ENCODE measurements at places on chromosomes 7 and 10.

GRCh38 chr10:118729641-118730258, 25.0 kb downstream of the CACUL1 start:
- DNase-seq = no peak

DNA sequence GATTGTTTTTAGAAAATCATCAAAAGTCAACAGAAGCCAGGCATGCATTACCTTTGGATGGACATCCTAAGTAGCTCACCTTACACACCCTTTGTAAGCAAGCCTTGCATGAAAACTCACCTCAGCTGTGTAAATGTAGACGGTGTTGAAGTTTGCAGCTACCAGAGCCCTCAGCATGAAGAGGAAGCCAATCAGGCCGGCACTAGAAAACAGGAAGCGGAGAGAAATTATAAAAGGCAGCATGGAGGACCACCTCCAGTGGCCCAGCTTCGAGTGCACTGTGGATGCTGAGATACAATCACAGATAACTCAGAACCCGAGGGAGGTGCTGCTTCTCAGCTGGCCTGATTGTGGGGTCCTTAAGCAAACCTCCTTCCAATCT, 75.3 kb downstream of the SVOPL start:
- no peak for DNase-seq

DNA sequence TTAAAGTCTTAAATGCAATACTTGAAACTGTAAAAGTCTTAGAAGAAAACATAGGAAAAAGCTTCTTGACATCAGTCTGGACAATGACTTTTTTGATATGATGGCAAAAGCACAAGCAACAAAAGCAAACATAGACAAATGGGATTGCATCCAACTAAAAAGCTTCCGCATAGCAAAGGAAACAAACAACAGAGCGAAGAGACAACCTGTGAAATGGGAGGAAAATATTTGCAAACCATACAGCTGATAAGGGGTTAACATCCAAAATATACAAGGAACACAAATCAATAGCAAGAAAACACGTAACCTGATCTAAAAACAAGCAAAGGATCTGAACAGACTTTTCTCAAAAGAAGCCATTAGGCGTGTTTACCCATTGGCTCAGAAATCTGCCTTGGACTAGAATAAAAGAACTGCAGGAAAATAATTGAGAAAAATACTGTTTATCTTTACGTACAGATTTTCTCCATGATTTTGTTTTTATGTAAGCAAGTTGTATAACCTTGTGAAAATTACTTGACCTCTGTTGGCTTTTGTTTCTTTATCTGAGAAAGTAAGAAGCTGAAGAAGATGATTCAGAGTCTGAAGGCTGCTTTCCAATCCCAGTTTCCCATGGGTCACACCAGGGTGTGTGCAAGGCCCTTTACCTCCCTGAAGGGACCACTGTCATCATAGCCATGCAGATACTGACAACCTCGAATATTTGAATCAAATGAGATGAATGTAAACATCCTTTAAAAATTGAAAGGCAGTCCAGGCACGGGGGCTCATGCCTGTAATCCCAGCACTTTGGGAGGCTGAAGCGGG, 99.1 kb upstream of the LANCL2 start:
- DNase-seq = no peak

DNA sequence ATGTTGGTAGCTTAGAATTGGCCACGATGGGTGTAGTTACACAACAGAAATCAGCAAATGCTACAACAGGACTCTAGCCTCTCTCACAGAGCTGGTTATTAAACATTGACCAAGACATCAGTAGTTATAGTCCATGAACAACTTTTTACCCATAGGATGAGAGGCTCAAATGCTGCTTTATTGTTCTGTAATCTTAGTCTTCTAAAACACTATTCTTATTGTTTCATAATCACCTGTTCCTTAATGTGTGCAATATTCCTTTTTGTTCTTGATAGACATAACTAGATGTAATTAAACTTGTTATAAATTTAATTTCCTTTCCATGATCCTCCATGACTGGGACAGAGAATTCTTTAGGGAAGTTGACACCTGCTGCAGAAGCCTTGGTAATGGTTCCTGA, 356.9 kb downstream of the EXOC4 start:
- DNase-seq = no peak

GRCh38 chr10:3624367-3624766, 160.6 kb downstream of the KLF6 start:
- no peak for DNase-seq

DNA sequence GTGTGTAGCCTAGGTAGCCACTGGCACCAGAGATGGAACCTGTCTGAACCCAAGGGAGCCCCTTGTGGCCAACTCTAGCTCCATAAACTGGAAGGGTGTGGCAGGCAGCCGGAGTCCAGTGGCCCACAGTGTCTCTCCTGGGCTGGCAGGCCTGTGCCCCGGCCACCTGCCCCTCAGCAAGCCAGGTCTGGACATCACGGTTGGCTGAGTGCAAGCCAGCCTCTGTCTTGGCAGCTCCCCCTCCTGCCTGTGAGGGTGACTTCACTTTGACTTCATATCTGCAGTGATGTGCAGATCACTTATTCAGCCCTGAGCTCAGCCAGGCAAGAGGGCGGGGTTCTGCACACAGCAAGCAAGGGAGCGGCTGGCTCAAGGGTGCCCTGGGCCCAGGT, 1.3 kb upstream of the RET start:
- DNase-seq = no peak

GRCh38 chr7:120857588-120858573, at the start of gene TSPAN12:
TSS of gene TSPAN12 (minus strand) at chr7:120858144. CDS start at chr7:120856763, 1,381 bp downstream.
- peak; percentile 91 for DNase-seq

DNA sequence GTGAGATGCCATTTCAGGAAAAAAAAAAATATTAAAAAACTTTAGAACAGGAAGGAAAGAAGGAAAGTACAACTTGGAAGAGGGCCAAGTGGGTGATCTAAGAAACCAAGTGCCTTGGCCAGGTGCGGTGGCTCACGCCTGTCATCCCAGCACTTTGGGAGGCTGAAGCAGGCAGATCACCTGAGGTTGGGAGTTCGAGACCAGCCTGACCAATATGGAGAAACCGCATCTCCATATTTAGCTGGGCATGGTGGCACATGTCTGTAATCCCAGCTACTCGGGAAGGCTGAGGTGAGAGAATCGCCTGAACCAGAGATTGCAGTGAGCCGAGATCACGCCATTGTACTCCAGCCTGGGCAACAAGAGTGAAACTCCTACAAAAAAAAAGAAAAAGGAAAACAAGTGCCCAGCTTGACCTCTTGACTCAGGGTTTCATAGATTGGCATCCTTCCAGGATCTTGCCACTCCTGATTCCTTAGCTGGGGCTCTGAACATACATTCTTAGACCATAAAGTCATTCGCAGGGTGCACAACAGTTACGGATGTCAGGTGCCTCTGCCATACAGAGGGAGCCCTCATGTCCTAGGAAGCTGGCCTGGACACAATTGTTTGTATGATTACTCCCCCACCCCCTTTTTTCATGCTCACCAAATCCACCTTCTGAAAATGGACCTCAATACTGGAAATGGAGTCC, 2.1 kb upstream of the GUSB start:
- DNase-seq = no peak

DNA sequence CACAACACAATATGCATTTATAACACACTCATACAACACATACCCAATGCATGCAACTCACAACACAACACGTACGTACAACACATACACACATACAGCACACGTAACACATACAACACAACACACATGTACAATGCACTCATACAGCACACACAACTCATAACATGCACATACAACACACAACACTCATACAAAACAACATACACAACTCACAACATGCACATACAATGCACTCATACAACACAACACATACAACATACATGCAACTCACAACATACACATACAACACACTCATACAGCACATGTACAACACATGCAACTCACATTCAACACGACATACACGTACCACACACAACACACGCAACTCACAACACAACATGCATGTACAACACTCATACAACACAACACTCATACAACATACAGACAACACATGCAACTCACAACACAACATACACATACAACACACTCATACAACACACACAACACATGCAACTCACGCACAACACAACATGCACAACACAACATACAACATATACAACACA, 21.8 kb downstream of the DIP2C start:
- DNase-seq = no peak

- DNase-seq = no peak
These were observed 33.9 kb downstream of the ECHDC3 start for GRCh38 chr10:11776080-11776479.

DNA sequence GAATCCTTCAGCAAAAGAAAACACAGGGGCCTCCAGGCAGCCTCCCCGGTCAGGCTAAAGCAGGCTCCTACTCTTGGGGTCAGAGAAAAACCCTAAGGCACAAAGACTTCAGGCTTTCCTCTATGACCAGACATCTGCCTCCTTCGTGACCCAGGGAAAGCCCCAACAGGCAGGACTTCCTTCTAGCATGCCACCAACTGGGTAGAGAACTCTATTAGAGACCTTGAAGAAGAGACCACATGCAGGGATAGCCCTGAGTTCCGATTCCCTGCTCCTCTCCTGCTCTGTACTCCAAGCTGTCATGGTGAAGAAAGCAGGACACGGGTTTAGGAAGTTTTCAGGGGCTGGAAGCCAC, 1.3 kb downstream of the TRPV6 start:
- DNase-seq = no peak

DNA sequence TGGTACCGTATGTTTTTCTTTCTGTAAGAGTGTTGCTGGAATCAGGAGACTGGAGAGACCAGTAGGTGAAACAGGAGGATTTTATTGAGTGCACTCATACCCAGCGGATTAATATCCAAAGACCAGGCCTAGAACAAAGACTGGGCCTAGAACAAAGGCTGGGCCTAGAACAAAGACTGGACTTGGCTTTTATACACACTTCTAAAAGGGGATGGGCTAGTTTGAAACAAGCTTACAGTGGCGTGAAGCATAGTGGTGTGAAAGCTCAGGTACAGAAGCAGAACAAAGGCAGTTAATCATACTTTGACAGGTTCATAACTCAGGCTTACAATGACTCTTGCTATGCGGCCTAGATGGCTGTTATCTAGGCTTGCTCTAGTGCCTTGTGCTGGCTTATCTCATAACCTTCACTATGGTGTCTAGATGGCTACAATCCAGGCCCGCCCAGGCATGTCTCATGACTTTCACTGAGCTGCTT, 67.7 kb downstream of the TRIM24 start:
- DNase-seq = no peak

- peak; percentile 68 for DNase-seq
These were observed 101.8 kb upstream of the MKLN1 start for GRCh38 chr7:131225619-131226513.

DNA sequence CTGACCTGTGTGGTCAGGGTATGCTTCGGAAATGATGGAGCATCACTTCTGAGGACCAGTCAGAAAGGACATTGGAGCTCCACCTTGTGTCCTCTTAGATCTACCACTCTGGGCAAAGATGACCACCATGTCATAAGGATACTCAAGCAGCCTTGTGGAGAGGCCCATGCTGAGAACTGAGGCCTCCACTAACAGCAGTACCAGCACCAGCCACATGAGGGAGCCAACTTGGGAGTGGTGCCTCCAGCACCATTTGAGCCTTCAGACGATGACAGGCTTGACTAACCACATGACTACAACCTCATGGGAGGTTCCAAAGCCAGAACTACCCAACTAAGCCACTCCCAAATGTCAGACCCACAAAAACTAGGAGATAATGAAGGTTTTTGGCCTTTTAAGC, 116.0 kb downstream of the NPTX2 start:
- DNase-seq = no peak

DNA sequence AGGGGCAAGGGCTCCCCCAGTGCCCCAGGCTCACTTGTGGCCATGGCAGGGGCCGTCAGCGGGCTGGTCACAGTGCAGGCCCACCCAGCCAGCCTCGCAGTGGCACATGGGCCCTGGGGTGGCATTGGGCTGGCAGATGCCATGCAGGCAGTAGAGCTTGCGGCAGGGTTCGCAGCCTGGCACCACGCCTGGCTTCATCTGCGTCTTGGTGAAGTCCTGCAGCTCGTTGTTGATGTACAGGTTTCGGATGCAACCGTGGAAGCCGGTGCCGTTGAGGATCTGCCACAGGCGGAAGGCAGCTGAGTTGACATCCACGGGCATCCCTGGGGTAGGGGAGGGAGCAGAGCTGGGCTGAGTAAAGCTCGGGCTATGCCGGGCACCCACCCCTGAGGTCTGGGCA, 170.6 kb downstream of the LCOR start:
- no peak for DNase-seq

GRCh38 chr10:31136930-31137885, 105.5 kb upstream of the ZNF438 start:
- peak; percentile 39 for DNase-seq

GRCh38 chr7:19572566-19572965, 136.3 kb downstream of the POLR1F start:
- DNase-seq = no peak

DNA sequence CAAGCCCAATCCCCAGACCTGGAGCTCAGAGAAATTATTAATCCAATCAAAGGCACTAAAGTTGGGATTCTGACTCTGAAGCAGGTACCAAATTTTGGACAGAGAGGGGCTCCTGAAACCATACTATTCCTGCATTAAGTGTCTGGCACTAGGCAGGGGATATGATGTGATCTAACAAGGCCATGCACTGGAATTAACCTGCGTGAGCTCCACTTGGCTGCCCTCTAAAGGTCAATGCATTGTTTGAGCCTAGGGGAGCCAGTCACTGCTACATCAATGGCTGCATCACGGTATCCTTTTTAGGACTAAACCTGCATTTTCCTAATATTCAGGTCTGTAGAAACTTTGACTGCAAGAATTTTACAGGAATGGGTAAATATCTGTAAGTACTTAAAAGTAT, 42.1 kb downstream of the ST8SIA6 start:
- no peak for DNase-seq
